ENCODE measurements at places on chromosomes 5 and 9. TPM values are rescaled to one million over a fixed set of nuclear protein-coding genes. Genes with fewer than 3 reads are reported as not detected.

Gene DDX41
- 160 TPM for total RNA-seq

Gene XPA
- 11.2 TPM for total RNA-seq

DNA sequence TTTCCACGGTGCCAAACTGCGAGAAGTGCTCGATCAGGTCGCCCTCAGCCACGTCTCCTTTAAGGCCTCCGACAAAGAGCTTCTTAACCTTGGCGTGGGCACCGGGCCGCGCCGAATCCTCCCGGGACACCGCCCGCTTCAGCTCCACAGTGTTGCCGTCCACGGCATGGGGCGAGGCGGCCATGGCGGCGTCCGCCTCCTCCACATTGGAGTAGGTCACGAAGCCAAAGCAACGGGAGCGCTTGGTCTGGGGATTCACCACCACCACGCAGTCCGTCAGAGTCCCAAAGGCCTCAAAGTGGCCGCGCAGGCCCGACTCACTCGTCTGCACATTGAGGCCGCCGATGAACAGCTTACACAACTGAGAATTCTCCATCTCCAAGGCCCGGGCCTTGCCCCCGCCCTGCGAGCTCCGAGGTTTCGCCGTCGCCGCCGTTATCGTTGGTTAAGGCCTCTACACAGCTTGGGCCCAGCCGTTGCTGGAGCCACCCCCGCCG lies 424 bp downstream of the HNRNPA0 start:
- H3K36me3 ChIP-seq = peaks cover 9% of the 10 kb centered on the region
- peaks cover 29% of the 10 kb centered on the region for H3K4me1 ChIP-seq
- no peak for DNase-seq
- peak overlapping the region; percentile 98 for H3K4me3 ChIP-seq
- H3K27ac ChIP-seq = peak overlapping the region; percentile 100

GRCh38 chr5:55852503-55852902 lies 1.3 kb downstream of the IL31RA start:
- H3K4me1 ChIP-seq = peaks cover 21% of the 10 kb centered on the region
- no peak overlapping the region for H3K27ac ChIP-seq
- H3K36me3 ChIP-seq = no peaks in the 10 kb centered on the region
- DNase-seq = no peak
- no peak overlapping the region for H3K4me3 ChIP-seq

GRCh38 chr9:91361291-91362050 lies at the start of gene AUH:
Gene AUH, minus strand, starts transcription at chr9:91361918. Its CDS starts 29 bp downstream, at chr9:91361889.
- H3K27me3 ChIP-seq = no peaks in the 10 kb centered on the region
- DNase-seq = peak; percentile 80
- H3K27ac ChIP-seq = peak within 1 kb of the TSS; percentile 83
- H3K4me1 ChIP-seq = peaks cover 30% of the 10 kb centered on the region

DNA sequence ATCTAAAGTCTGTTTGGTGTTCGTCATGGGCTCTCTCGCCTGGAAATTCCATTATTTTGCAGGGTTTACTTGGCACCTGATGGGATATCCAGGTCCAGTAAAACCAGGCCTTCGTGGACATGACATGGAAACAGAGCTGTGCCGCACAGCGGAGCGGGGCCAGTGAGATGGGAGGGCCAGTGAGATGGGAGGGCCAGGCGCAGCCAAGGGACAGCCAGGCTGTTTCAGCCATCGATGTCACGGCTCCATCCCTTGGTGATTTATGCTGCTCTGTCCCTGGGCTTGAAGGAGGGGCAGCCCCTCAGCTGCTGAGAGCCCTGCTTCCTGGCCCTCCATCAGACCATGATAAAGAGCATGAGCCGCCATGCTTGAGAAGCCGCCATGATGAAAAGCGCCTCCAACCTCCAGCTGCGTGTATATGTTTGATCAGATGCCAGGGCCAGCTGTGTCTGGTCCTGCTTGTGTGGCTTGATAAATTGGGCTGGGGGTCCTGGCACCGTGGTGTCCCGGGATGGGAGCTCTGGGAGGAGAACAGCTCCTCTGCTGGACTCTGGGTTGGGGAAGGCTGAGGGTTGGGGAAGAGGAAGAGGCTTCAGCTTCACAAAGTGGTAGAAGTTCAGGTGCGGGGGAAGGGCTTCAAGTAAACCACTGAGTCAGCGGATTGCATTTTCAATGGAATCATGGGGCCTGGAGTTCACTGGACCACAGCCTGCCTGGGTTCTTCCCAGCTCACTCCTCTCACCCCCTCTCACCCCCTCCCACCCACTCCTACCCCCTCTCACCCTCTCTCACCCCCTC lies 6.1 kb upstream of the COL5A1 start:
- no peaks in the 10 kb centered on the region for H3K36me3 ChIP-seq
- no peaks in the 10 kb centered on the region for H3K27me3 ChIP-seq
- DNase-seq = peak; percentile 14
- no peak overlapping the region for H3K27ac ChIP-seq
- H3K4me3 ChIP-seq = no peak overlapping the region

- H3K27me3 ChIP-seq = no peaks in the 10 kb centered on the region
- peak overlapping the region; percentile 98 for H3K27ac ChIP-seq
- peak overlapping the region; percentile 78 for H3K4me3 ChIP-seq
- peaks cover 17% of the 10 kb centered on the region for H3K36me3 ChIP-seq
These were observed 816 bp downstream of the RBM18 start for GRCh38 chr9:122263699-122264349.

DNA sequence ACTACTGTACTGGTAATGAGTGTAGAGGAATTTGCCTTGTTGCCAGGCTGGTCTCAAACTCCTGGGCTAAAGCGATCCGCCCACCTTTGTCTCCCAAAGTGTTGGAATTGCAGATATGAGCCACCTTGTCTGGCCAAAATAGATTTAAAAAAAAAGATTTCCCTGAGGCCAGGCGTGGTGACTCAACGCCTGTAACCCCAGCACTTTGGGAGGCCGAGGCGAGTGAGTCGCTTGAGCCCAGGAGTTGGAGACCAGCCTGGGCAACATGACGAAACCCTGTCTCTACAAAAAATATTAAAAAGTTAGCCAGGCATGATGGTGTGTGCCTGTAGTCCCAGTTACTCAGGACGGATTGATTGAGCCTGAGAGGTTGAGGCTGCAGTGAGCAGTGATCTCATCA lies 62.5 kb downstream of the IPO11 start:
- no peak overlapping the region for H3K27ac ChIP-seq
- H3K4me3 ChIP-seq = no peak overlapping the region
- peaks cover 4% of the 10 kb centered on the region for H3K36me3 ChIP-seq

DNA sequence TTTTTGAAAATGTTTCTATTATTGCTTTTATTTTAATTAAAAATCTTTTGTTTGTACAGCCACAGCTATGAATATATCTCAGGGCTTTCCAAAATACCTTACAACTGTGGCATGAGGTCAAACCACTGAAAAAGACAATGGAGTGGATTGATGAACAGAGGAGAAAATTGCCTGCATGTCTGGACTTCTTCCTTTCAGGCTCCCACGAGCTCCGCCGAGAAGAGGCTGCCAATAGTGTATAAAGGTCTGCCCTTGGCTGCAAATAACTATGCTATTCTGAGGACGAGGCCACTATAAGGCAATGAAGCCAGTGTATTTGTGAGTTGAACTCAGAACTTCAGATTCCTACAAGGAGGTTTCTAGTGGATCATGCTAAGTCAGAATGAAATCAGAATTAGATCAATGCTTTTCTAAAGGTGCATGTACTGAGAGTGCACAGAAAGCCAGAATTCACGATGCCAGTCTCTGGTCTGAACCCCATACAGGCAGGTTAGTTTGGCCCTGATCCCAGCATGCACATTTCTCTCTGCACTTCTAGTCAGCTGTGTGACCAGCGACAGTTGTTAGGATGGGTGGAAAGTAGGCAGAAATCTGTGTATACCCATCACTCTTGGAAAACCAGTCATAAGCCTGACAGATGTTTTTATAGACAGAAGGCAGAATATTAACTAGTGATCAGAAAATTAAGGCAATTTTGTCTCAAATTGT lies 42.7 kb upstream of the PLPP1 start:
- H3K4me1 ChIP-seq = no peaks in the 10 kb centered on the region
- no peaks in the 10 kb centered on the region for H3K27me3 ChIP-seq
- H3K4me3 ChIP-seq = no peak overlapping the region

DNA sequence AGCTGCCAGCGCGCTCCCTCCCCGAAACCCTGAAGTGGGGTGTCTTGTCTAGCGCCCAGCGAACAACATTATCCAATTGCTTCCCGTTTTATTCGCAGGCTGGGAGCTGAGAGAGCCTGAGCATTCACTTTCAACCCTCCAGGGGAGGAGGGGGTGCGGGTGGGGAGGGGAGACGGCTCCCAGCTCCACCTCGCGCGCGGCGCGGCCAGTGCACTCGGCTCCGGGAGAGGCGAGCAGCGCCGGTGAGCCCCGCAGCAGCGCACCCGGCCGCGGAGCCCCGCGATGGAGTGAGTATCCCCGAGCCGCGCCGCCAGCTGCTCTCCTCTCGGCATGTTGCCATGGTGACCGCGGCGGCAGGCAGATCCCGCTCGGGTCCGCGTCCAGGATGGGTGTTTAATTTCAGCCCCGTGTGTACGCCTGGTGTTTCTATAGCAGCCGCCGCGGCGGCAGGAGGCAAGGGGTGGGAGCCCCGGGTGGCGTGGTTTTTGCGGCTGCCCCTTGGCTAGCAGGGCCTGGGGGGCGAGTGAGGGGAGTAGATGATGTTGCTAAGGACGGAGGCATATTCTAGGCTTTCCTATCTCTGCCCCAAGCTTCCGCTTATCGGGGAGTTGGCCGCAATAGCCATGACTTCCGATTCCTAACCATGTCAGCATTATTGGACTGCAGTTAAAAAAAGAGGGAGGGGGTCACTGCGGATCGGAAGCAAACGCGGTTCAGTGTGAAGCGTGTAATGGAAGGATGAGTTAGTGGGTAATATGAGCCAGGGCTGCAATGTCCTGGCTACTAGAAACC lies 139.2 kb upstream of the PALM2AKAP2 start:
- no peaks in the 10 kb centered on the region for H3K4me1 ChIP-seq
- no peaks in the 10 kb centered on the region for H3K36me3 ChIP-seq
- DNase-seq = no peak
- H3K4me3 ChIP-seq = no peak overlapping the region

DNA sequence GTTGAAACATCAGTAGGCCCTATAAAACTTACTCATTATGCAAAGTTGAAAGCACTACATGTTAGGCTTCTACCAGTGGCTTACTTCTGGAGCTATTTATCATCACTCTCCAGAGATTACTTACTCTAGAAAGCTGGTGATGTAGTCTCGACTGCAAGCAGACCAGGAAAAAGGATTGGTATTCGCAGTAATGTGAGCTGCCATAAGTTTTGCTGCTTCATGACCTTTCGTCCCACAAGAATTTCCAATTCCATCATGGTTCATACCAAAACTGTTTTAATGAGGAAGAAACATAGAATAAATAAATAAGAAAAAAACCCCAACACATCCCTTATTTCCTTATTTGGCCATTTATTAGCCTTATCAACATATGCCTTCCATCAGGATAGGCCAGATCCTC lies 181.9 kb downstream of the ADAMTS6 start:
- H3K4me1 ChIP-seq = no peaks in the 10 kb centered on the region
- H3K27me3 ChIP-seq = no peaks in the 10 kb centered on the region
- no peak for DNase-seq
- H3K27ac ChIP-seq = no peak overlapping the region
- H3K4me3 ChIP-seq = no peak overlapping the region

DNA sequence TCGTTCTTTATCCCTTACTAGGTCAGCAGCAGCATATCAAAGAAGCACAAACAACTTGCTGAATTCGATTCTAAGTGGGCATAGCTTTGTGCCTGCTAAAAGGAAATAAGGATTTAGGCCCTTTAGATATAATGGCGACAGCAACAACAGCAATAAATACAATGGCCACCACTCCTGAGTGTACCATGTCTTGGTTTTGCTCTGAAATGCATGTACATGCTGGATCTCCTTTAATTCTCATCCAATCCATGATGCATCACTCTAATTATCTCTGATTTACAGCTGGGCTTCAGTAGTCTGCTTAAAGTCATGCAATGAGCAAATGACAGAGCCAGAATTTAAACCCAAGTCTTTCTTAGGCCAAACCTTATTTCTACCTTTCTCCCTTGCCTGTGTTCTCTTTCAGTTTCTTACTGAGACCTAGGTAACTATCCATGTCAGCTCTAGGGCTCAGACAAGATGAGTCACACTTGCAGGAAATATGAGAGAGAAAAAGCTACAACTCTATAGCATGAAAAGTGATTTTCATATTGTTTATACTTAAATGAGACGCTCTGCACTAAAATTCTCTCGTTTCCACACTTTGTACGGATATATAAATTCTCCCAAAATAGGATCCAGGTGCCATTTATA lies 111.8 kb downstream of the HMHB1 start:
- no peaks in the 10 kb centered on the region for H3K4me1 ChIP-seq
- H3K4me3 ChIP-seq = no peak overlapping the region
- no peaks in the 10 kb centered on the region for H3K27me3 ChIP-seq
- H3K27ac ChIP-seq = no peak overlapping the region
- H3K36me3 ChIP-seq = no peaks in the 10 kb centered on the region

DNA sequence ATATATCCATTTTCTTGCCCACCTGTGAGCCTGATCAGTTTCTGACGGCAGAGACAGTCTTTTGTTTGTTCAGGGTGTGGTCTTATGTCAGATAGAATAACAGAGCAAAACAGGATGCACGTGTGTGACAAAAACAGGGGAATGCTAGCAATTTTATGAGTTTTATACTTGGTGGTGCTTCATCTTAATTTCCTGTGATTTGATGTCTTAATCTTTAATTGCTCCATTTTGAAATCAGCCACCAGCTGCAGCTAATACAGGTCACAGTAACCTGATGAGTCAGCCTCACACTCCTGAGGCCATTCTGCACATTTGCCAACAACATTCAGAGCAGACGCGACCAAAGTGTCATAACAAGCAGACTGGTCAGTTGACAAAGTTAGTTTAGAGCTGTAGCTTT lies 42.3 kb upstream of the JMY start:
- H3K27me3 ChIP-seq = no peaks in the 10 kb centered on the region
- no peak overlapping the region for H3K4me3 ChIP-seq
- H3K36me3 ChIP-seq = no peaks in the 10 kb centered on the region
- H3K27ac ChIP-seq = no peak overlapping the region

- no peaks in the 10 kb centered on the region for H3K4me1 ChIP-seq
- H3K36me3 ChIP-seq = no peaks in the 10 kb centered on the region
These were observed 71.2 kb upstream of the ZNF622 start for GRCh38 chr5:16536818-16537217.

DNA sequence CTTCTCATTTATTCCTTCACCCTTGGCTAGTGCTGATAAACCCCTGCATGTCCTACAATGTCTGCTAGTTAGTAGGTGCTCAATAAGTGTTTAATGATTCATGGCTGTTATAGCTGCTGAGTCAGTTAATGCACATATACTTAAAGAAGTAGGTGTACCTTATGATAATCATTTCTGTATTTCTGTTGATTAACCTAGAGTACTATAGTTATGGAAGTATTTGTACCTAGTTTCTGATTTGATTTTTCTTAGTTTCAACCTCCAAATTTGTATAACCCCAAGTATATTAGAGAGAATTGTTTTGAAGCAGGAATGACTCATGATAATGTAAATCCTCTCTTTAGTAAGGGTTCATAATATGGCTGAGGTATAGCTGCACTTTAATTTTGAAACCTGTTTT lies 8.9 kb downstream of the SMAD5 start:
- no peaks in the 10 kb centered on the region for H3K27me3 ChIP-seq
- H3K4me1 ChIP-seq = peaks cover 5% of the 10 kb centered on the region
- no peak overlapping the region for H3K4me3 ChIP-seq
- no peaks in the 10 kb centered on the region for H3K36me3 ChIP-seq
- H3K27ac ChIP-seq = no peak overlapping the region
